ENCODE measurements at places on chromosomes 5 and 9.

DNA sequence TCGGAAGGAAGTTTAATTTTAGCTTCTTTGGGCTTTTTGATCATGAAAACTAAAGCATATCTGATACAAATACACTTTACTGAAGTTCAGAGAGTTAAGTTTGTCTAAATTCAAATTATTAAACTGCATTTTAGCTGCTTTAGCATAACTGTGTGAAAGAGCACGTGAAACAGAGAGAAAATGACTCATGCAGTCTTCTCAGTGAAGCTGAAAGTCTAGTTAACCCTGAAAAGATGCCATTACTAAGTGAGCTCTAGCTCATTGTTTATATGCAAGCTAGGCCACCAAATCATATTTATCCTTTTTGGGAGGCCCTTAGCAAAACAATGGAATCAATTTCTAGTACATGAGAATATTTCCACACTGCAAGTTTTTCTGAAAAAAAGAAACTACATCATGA lies 27.6 kb downstream of the TPD52L3 start:
- DNase-seq = no peak

DNA sequence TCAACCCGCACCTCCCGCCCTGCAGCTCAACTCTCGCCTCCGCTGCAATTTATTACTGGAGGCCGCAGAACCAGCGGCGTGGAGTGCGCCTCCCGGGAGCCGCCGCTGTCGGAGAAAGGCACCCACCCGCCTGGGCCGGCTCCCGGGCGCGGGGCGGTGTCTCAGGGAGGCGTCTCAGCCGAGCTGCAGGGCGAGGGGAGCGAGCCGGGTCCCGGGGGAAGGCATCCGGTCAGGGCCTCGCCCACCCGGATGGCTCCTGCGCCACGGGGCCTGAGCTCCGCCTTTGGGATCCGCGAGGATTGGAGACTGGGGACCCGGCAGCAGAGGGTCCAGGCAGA lies 32.9 kb downstream of the TSPAN17 start:
- DNase-seq = no peak

DNA sequence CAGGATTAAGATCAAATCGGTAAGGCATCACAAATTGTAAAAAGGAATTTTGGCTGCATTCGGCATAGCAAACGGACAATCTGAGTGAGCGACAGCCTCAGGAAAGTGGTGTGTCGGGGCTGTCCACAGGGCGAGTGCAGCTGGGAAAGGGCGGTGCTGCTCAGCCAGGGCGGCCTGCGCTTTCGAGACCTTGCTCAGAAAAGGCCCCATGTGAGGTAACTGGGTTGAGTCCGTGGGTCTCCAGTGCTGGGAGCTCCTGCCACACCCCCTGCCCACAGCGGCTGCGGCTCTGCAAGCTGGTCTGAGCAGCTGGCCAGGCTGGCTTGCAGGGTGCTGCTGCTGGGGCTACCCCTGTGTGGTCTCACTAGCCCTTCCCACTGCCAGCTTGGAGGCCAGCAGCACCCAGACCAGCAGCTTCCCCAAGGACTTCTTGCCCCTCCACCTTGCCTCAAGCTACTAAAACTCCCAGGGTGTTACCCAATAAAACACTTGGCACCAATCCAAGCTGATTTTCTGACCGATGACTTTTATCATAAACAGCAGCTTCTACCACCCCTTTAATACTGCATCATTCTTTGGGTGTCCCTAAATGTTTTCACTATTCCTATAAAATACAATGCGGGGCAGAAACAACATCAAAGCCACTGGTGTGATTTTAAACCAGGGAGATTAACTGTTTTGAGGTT lies 6.2 kb downstream of the SURF2 start:
- DNase-seq = no peak

DNA sequence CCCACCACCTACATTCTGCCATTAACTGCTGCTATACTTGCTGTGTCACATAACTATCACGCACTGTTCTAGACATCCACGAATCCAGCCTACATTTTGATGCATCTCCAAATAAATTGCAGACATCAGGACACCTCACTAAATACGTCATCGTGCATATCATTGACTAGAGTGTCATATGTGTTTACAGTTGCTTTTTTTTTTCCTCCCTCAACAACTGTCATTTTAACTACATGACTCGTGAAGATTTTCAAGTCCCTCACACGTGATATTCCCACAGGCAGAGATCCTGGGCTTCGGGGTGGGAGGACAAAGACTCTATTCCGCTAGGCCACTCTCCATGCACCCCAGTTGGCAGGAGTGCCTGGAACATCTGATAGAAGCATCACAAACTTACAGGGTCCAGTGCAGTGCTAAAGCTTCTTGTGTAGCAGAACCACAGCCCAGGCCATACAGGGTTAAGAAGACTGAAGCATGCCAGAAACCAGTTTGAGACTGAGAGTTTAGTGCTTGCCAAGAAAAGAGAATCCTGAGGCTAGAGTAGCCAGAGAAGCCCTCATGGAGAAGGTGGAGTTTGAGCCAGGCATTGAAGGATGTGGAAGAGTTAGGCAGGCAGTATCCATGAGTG lies 1.1 kb downstream of the PCYOX1L start:
- DNase-seq = no peak

DNA sequence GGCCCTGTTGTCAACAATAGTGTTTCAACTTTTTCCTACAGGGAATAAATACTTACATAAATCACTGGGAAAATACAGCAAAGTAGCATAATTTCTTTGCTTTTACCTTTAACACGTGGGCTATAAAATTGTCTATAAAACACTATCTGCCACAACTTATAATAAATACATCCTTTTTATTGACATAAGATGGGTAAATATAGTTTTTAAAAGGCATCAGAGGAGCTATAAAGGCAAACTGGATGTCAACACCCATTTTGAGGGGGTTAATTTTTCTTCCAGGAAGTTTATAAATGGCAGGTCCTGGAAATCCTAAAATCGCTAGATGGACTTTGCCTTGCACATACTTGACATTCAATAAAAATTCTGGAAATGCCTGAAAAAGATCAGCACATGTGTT lies 358.0 kb downstream of the PDE4D start:
- no peak for DNase-seq

- DNase-seq = no peak
These were observed 37.9 kb downstream of the LNPEP start for GRCh38 chr5:96973532-96974401.

GRCh38 chr9:20683351-20684034 lies 566 bp upstream of the FOCAD start:
- no peak for DNase-seq

- DNase-seq = no peak
These were observed 203.9 kb downstream of the PLK2 start for GRCh38 chr5:58255970-58256369.

DNA sequence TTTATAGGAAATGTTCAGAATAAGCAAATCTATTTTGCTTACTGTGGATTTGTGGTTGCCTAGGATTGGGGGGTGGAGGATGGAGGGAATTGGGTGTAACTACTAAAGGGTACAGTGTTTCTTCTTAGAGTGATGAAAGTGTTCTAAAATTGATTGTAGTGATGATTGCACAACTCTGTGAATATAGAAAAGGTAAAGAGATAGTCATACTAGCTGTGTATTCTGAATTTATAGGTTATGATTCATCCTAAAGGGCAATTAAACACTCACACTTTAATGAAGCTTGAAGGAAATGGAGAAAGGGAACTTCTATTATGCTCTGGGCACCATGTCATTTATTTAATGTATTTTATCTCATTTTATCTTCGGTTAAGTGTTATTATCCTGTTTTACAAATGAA lies 9.9 kb downstream of the TXNDC8 start:
- no peak for DNase-seq

GRCh38 chr9:130755377-130756007 lies 61.9 kb downstream of the EXOSC2 start:
- no peak for DNase-seq

- DNase-seq = no peak
These were observed 215.8 kb downstream of the ADAMTS12 start for GRCh38 chr5:33675958-33676464.

GRCh38 chr5:170479484-170479883 lies 24.3 kb upstream of the KCNIP1 start:
- DNase-seq = peak; percentile 1

DNA sequence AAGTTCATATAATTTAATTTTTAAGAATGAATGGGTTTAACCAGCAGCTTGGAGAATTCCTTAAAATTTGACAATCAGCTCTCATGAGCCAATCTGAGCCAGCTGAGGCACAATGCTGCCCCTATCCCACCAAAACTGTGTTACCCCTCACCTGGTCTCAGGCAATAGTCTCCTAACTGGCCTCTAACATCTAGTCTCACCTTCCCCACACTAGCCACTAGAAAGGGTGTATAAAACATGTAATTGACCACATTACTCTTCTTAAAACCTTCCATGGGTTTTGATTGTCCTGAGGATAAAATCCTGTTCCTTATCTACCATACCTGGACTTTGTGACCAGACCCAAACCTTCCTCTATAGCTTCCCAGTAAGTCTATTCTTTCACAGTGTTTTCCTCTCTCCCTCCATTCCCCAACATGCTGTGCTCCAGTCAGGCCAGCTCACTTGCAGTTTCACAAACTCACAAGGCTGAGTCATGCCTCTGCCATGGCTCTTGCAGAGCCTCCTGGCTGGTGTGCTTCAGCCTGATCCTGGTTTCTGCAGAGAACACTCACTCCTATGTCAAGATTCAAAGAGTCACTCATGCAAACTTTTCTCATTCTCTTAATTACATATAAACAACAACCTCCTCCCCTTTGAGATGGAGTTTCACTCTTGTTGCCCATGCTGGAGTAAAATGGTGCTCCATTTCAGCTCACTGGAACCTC lies 16.0 kb upstream of the ZCCHC7 start:
- no peak for DNase-seq

- no peak for DNase-seq
These were observed 31.2 kb downstream of the LARP1 start for GRCh38 chr5:154786414-154786813.

DNA sequence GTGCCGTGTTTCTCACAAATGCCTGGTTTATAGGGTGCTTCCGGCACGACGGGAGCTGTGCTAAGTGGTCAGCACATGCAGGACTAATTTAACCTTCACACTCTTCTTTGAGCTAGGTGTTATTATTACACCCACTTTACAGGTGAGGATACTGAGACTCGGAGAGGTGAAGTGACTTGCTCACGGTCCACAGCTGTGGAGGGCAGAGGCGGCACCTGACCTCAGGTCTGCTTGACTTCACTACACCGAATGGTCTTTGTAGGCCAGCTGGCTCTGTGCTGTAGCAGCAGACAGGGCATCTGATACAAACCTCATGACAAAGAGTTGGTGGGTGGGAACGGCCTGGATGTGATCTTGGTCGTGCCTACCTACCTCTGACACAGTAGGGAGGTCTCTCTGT lies 102.0 kb upstream of the BOD1 start:
- no peak for DNase-seq

DNA sequence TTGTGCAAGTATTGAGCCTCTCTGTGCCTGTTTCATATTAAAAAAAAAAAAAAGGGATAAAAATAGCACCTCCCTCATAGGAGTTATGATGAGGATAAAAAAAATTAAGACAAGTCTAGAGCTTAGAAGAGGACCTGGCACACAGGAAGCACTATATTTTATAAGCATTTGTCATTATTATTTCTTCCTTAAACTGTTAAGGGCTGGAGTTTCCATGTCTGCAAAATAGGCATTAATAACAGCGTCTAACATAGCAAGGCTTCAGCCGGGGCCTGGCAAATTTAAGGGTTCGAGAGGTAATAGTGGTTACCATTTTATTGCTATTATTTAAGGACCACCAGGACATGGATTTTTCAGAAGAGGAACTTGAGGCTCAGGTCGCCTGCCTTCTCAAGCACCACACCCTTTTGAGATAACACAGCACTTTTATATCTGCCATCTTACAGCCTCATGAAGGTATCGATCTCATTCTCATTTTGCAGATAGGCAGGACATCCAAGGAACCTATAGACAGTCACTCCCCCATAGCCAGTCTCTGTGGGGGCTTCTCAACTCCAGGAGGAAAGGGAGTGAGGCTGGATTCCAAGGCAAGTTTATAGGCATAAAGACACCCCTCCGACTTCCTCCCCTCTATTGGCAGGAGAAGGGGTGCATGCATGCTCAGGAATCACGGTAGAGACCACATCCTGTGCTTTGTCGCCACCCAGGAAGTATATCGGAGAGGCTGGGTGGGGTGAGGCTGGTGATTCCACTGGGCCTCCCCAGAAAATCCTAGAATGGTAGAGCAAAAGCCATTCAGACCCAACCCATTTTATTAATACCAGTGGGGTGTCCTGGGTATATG lies 2.4 kb downstream of the ANXA6 start:
- DNase-seq = no peak

- DNase-seq = peak; percentile 61
These were observed at the start of gene BRINP1 for GRCh38 chr9:119368681-119369581. Gene BRINP1, minus strand, starts transcription at chr9:119369435. Its CDS starts 56,080 bp downstream, at chr9:119313355.

All from right forelimb (tissue), 1 donor.